ENCODE measurements at places on chromosomes 12 and 14. TPM values are rescaled to one million over a fixed set of nuclear protein-coding genes. Genes with fewer than 3 reads are reported as not detected.

Gene WNT1
- total RNA-seq, result not detected

Gene A2ML1
- total RNA-seq, result not detected

Gene CCDC196
- not detected for total RNA-seq

Gene MLF2
- total RNA-seq, result 165 TPM

Gene SCFD1
- total RNA-seq, result 28.8 TPM

Gene KRT73
- not detected for total RNA-seq

Gene FRS2
- total RNA-seq, result 21.3 TPM

Gene PLEKHG7
- total RNA-seq, result not detected

Gene HOXC12
- not detected for total RNA-seq

Gene SSTR1
- 0.33 TPM for total RNA-seq

Gene CCDC184
- total RNA-seq, result 0.38 TPM

Gene TAS2R7
- total RNA-seq, result not detected

Gene KRT71
- total RNA-seq, result not detected

Gene KLRC2
- not detected for total RNA-seq
